ENCODE measurements at places on chromosomes 4 and X. TPM values are rescaled to one million over a fixed set of nuclear protein-coding genes. Genes with fewer than 3 reads are reported as not detected.

Gene POF1B
- total RNA-seq, result not detected

Gene RAPGEF2
- 63.4 TPM for total RNA-seq

Gene MAGED4B
- total RNA-seq, result 78.0 TPM

Gene RHOXF2
- not detected for total RNA-seq

Gene PPAT
- total RNA-seq, result 10.9 TPM

Gene GUF1
- total RNA-seq, result 15.4 TPM

Gene CLIC2
- 7.8 TPM for total RNA-seq

Gene ASB12
- not detected for total RNA-seq

Gene TRIM75
- not detected for total RNA-seq

Gene MXRA5
- total RNA-seq, result 148 TPM

Gene MAGEB10
- not detected for total RNA-seq

Gene KDR
- 0.12 TPM for total RNA-seq

Gene TBX22
- total RNA-seq, result not detected

Gene PPP4R3C
- total RNA-seq, result not detected

Gene F8A1
- 4.2 TPM for total RNA-seq

Gene GLRA3
- total RNA-seq, result under 0.01 TPM

Gene PABPC1L2B
- total RNA-seq, result not detected

Gene MTNR1A
- 0.32 TPM for total RNA-seq

Gene GDPD2
- total RNA-seq, result 0.16 TPM

Gene SOWAHD
- 0.49 TPM for total RNA-seq

Gene HMGB2
- total RNA-seq, result 14.0 TPM

Gene HTN3
- not detected for total RNA-seq

Gene KCNE5
- 0.24 TPM for total RNA-seq

Gene DUX4
- total RNA-seq, result not detected
